ENCODE measurements at places on chromosomes 11 and 22. TPM values are rescaled to one million over a fixed set of nuclear protein-coding genes. Genes with fewer than 3 reads are reported as not detected.

MYBPC3 gene
- total RNA-seq: not detected

DNAJB7 gene
- total RNA-seq: not detected

CCDC188 gene
- 8.3 TPM for total RNA-seq

OR5D18 gene
- not detected for total RNA-seq

CDC42BPG gene
- 0.33 TPM for total RNA-seq

TRIM5 gene
- total RNA-seq: 43.7 TPM

KCNJ4 gene
- total RNA-seq: not detected

KDELR3 gene
- total RNA-seq: 30.4 TPM

APOBEC3B gene
- 25.1 TPM for total RNA-seq

NRIP3 gene
- 9.2 TPM for total RNA-seq

IGHMBP2 gene
- total RNA-seq: 10.3 TPM

OR5D14 gene
- not detected for total RNA-seq

All from mammary microvascular endothelial cell (primary cell).